ENCODE measurements at places on chromosomes 4 and X. TPM values are rescaled to one million over a fixed set of nuclear protein-coding genes. Genes with fewer than 3 reads are reported as not detected.

DNA sequence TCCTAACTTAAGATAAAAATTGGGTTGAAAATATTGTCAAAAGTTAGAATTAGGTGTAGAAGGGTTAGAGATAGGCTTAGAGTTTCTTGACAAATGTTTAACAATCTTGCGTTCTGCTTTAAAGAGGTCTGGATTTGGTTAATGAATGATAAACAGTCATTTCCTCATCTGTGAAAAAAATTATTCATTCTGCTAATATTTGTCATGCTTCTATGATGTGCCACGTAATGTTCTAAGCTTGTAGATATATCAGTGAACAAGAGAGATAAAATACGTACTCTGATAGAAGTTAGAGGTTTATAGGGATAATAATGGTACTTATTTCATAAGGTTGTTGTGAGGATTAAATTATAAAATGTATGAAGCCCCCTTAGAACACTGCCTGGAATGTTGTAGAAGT, 443.0 kb upstream of the GALNT7 start:
- no peaks in the 10 kb centered on the region for H3K27me3 ChIP-seq
- no peak for DNase-seq
- no peak overlapping the region for H3K4me3 ChIP-seq
- no peaks in the 10 kb centered on the region for H3K36me3 ChIP-seq
- H3K4me1 ChIP-seq, result no peaks in the 10 kb centered on the region
- no peak overlapping the region for H3K27ac ChIP-seq

DNA sequence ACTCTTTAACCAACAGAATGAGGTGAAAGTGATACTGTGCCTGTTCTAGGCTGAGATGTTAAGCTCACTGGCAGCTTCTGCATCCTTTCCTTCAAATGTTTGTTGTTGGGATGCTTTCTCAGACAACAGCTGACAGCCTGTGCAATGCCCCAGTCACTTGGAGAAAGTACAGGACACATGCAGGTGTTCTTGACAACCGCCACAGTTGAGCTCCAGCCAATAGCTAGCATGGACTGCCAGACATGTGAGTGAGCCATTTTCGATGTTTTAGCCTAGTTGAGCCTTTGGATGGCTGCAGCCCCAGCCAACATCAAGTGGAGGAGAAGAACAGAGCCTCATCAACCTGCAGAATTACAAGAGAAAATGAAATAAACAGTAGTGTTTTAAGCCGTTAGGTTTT, 94.1 kb upstream of the PPP3CA start:
- no peaks in the 10 kb centered on the region for H3K36me3 ChIP-seq
- H3K27ac ChIP-seq, result no peak overlapping the region
- no peaks in the 10 kb centered on the region for H3K4me1 ChIP-seq
- no peak overlapping the region for H3K4me3 ChIP-seq
- no peak for DNase-seq
- no peaks in the 10 kb centered on the region for H3K27me3 ChIP-seq

DNA sequence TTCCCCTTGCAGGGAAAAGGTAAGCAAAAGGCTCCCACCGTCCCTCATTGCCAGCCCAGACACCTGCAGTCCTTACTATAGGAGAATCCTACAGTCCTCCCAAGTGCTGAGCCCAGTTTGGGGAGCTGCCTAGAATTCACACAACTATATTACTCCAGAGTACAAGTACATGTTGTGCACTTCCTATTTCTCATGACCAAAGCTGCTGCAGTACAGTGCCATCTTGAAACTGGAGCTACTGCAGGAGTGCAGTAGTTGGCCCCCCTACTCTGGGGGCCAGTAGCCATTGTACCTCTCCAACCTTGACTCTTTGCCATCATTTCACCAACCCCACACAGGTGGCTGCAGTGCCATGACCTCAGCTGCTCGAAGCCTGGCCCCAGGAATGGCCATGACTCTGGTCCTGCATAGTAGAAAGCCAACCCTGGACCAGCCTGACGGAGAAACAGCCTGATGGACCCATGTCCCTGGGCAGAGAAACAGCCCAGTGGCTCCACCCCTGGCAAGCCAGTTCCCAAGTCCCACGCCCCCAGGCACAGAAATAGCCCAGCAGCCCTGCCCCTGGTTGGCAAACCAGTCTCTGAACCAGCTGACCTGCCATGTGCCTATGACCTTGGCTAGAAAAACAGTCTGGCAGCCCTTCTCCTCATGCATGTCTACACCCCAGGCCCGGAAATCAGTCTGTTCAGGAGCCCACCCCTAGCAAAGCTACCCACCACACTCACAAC, 51.9 kb downstream of the PHKA1 start:
- no peaks in the 10 kb centered on the region for H3K27me3 ChIP-seq
- H3K36me3 ChIP-seq, result no peaks in the 10 kb centered on the region
- no peak for DNase-seq
- no peak overlapping the region for H3K4me3 ChIP-seq

GRCh38 chrX:120664081-120664480, 34.2 kb upstream of the C1GALT1C1 start:
- H3K27me3 ChIP-seq, result no peaks in the 10 kb centered on the region
- H3K36me3 ChIP-seq, result no peaks in the 10 kb centered on the region
- no peaks in the 10 kb centered on the region for H3K4me1 ChIP-seq
- DNase-seq, result no peak
- H3K27ac ChIP-seq, result no peak overlapping the region

DNA sequence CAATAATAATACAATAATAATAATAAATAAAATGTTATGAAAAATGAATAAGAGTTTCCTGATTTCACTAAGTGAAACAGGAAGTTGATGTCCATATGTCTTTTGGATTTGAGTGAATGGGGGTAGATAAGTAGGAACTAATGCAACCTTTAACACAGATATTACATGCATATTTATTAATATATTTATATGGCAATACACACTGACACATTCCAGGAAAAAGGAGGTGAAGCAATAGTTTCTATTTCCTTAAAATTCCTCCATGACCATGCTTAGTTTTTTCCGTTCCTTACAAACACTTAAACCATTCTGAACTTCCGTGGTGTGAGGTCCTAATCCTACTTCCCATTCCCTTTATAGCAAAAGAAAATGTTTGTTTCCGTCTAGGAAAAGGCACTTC, 48.3 kb downstream of the ATXN3L start:
- H3K36me3 ChIP-seq, result no peaks in the 10 kb centered on the region
- H3K27ac ChIP-seq, result no peak overlapping the region
- no peak overlapping the region for H3K4me3 ChIP-seq
- no peaks in the 10 kb centered on the region for H3K4me1 ChIP-seq

GRCh38 chr4:13892739-13893105, 265.2 kb upstream of the BOD1L1 start:
- H3K27ac ChIP-seq, result peak overlapping the region; percentile 66
- H3K4me1 ChIP-seq, result no peaks in the 10 kb centered on the region
- no peaks in the 10 kb centered on the region for H3K27me3 ChIP-seq
- H3K4me3 ChIP-seq, result no peak overlapping the region

GRCh38 chr4:528835-529234, 29.8 kb downstream of the PIGG start:
- no peaks in the 10 kb centered on the region for H3K27me3 ChIP-seq
- no peak overlapping the region for H3K4me3 ChIP-seq
- no peak overlapping the region for H3K27ac ChIP-seq

DNA sequence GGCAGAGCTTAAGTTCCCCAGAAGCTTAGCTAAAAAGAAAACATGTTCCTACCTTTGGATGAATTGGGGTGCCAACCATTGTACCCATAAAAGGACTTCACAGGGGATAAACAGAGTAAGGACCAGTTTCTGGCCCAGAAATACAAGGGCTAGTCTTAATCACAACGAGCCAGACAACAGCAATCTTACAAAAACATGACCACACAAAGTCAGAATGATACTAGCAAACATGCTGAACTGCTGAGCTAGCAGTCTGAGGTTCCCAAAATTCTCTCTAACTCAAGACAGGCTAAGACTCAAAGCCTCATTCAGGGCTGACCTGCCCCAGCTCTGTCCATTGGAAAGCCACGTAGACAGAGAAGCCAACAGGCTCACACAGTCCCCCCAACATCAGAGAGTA, 40.3 kb downstream of the ATP11C start:
- no peaks in the 10 kb centered on the region for H3K36me3 ChIP-seq
- H3K4me1 ChIP-seq, result peaks cover 3% of the 10 kb centered on the region
- no peaks in the 10 kb centered on the region for H3K27me3 ChIP-seq

DNA sequence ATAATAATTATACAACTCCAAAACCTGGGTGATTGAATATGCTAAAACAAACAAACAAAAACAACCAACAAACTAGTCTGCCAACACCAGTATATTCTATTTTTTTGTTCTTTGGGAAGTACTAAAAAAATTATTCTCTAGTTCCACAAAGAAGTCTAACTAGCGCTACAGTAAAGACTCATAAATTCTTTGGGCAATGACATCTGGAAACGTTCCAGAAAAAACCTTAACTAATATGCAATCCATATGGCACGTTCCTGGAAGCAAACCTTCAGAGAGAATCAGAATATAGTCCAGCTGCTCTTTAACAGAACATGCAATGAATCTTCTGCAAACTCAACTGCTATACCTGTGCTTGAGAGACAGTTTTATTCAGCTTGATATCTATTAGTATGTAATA, 500.1 kb downstream of the TRAM1L1 start:
- DNase-seq, result no peak
- H3K27ac ChIP-seq, result no peak overlapping the region
- no peak overlapping the region for H3K4me3 ChIP-seq
- H3K4me1 ChIP-seq, result no peaks in the 10 kb centered on the region
- H3K27me3 ChIP-seq, result no peaks in the 10 kb centered on the region

DNA sequence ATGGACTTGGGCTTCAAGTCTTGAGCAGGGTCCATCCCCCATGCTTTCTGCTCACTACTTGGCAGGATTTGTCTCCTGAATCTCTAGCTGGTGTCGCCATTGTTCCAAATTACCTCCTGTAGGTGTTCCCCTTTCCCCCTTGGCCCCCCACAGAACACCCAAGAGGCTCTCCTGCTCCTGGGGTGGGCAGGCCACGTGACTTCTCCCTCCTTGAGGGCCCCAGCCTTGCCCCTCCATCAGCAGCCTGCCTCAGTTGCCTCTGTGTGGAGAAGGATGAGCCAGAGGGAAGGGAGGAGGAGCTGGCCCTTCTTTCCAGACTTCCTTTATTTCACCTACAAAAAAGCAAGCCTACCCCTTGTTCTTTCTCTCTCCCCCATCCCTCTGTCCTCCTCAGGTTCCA, 1.8 kb downstream of the GPR78 start:
- no peaks in the 10 kb centered on the region for H3K4me1 ChIP-seq
- H3K27ac ChIP-seq, result no peak overlapping the region

- H3K4me3 ChIP-seq, result no peak overlapping the region
- no peak overlapping the region for H3K27ac ChIP-seq
- H3K4me1 ChIP-seq, result peaks cover 11% of the 10 kb centered on the region
- DNase-seq, result no peak
- H3K27me3 ChIP-seq, result no peaks in the 10 kb centered on the region
Observed at GRCh38 chr4:128513664-128514484, 226.3 kb upstream of the PGRMC2 start.

- H3K4me1 ChIP-seq, result no peaks in the 10 kb centered on the region
- H3K27ac ChIP-seq, result no peak overlapping the region
- no peak for DNase-seq
- no peak overlapping the region for H3K4me3 ChIP-seq
- no peaks in the 10 kb centered on the region for H3K27me3 ChIP-seq
Observed at GRCh38 chr4:27360790-27361267, 500.2 kb downstream of the STIM2 start.

DNA sequence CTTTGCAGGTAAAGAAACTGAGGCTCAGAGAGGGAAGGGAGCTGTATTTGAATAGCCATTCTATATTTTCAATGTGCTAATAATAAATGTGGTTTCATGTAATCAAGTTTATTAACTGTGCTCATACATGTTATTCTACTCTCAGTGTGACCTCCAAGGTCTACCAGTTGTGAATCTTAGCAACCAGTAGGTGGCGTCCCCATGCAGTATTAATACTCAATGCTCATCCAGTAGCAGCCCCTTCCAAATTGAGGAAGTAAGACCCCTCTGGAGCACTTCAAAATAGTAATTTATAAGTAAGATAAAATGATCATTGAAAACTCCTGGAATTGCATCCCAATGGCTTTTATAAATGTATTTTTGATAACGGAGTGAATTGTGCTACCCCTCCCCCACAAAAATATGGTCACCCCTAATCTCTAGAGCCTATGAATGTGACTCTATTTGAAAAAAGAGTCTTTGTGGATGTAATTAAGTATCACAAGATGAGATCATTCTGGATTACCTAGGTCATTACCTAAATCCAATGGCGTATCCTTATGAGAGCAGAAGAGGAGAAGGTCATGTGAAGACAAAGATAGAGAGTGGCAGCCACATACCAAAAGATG, 20.4 kb upstream of the SEPSECS start:
- H3K27ac ChIP-seq, result no peak overlapping the region
- H3K36me3 ChIP-seq, result peaks cover 4% of the 10 kb centered on the region
- no peaks in the 10 kb centered on the region for H3K4me1 ChIP-seq
- H3K4me3 ChIP-seq, result no peak overlapping the region
- H3K27me3 ChIP-seq, result no peaks in the 10 kb centered on the region

DNA sequence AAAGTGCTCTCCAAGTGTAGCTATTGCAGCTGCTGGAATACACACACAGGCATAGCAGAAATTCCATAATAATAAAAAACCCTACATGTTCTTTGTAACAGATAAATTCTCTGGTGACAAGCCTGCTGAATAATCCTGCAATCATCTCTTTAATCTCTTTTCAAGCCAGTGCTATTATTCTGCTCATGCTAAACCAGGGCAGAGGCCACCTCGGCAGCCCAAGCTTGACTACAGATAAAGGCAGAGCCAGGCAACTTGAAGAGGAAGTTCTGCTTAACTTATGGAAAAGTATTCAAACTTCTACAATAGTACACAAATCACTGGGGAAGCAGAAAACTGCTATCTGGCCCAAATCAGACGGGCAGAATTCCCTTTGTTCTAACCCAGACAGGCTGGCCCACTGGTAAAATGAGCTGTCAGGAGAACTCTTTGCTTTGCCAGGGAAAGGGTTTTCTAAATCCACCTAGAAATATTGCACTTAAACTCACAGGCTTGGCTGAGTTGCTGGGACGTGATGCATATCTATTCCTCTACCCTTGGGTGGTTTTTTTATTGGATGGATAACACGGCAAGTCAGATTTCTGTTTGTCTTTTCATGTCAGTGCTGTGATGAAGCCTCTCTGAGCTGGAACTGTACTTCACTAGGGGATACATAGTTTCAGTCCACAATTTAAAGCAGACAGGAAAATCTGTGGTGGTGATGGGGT, 70.5 kb downstream of the GATB start:
- no peak for DNase-seq
- peaks cover 12% of the 10 kb centered on the region for H3K36me3 ChIP-seq
- H3K27me3 ChIP-seq, result no peaks in the 10 kb centered on the region
- peaks cover 9% of the 10 kb centered on the region for H3K4me1 ChIP-seq
- no peak overlapping the region for H3K4me3 ChIP-seq

DNA sequence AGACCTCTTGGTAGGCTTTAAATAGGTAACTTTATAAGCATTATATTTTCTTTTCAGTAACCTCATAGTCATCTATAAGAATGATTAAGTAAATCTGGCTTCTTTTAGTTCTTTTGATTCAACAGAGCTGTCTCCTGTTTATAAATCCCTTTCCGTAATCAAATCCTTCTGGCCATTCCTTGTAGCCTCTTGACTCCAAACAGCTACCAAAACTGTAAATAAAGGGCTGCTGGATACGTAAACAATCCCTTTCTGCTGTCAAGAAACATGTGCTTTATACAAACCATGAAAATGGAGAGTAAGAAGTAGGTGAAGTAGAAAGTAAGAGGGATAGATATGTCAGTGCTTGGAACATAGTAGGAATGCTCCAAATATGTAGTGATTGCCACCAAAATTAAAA, 183.2 kb upstream of the CASK start:
- no peak for DNase-seq
- H3K27ac ChIP-seq, result no peak overlapping the region
- H3K4me1 ChIP-seq, result no peaks in the 10 kb centered on the region
- no peaks in the 10 kb centered on the region for H3K27me3 ChIP-seq
- no peaks in the 10 kb centered on the region for H3K36me3 ChIP-seq

PGRMC2 gene
- total RNA-seq, result 59.7 TPM

IL2 gene
- not detected for total RNA-seq

SYTL5 gene
- total RNA-seq, result 0.65 TPM

TMEM255A gene
- 1.0 TPM for total RNA-seq

AREG gene
- total RNA-seq, result 16.8 TPM

ANKRD37 gene
- 8.2 TPM for total RNA-seq

NXF2B gene
- not detected for total RNA-seq

XAGE1B gene
- not detected for total RNA-seq

CT45A5 gene
- total RNA-seq, result not detected
